SK-N-SH (cell line): ENCODE measurements at places on chromosomes 11 and 22. TPM values are rescaled to one million over a fixed set of nuclear protein-coding genes. Genes with fewer than 3 reads are reported as not detected.

Gene APOL6
- polyA plus RNA-seq = 0.88 and 0.90 TPM in 2 replicates

Gene VWCE
- polyA plus RNA-seq = 3.4 and 5.0 TPM in 2 replicates

Gene OR2D2
- not detected in 2 replicates for polyA plus RNA-seq

Gene C11orf86
- 0.06 and 0.08 TPM in 2 replicates for polyA plus RNA-seq

Gene NEFH
- polyA plus RNA-seq = 3.5 TPM in 2 replicates
